ENCODE measurements at places on chromosomes 4 and X.

DNA sequence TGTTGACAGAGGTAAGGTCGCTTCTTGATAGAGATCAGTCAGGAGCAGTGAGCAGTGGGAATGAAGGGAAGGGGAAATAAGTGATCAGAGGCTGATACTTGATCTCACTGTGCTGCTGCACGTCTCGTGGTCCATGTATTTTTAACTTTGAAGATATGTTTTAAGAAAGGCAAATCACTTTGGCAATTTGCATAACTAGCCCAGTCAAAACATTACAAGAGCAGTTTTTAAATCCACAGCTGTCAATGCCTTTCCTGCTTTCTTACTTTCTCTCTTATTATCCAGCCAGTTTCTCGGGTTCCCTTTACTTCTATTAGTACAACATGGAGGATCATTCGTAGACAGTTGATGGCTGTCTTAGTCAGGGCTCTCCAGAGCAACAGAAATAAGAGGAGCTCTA lies 472.8 kb downstream of the TMA16 start:
- DNase-seq: no peak

- no peak for DNase-seq
These were observed 187.3 kb upstream of the PACRGL start for GRCh38 chr4:20512985-20513384.

DNA sequence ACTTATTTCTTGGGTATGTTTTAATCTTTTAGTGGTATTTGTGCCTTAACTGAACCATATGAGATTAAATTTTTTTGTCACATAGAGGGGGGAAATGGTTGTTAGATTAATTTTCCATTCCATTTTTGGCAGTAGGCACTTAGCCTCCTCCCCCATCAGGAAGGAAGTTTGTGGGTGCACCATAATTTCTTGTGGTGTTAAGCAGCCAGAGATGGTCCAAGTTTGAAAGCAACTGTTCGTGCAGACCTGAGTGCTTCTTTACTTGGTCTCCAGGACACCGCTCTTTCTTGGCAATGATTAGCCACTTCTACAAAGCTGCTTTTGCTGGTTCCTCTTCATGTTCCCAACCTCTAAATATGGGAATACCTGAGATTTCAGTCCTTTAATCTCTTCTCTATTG lies 92.7 kb upstream of the RPL34 start:
- peak; percentile 18 for DNase-seq

- no peak for DNase-seq
These were observed 20.5 kb downstream of the ANOS1 start for GRCh38 chrX:8711401-8711800.

DNA sequence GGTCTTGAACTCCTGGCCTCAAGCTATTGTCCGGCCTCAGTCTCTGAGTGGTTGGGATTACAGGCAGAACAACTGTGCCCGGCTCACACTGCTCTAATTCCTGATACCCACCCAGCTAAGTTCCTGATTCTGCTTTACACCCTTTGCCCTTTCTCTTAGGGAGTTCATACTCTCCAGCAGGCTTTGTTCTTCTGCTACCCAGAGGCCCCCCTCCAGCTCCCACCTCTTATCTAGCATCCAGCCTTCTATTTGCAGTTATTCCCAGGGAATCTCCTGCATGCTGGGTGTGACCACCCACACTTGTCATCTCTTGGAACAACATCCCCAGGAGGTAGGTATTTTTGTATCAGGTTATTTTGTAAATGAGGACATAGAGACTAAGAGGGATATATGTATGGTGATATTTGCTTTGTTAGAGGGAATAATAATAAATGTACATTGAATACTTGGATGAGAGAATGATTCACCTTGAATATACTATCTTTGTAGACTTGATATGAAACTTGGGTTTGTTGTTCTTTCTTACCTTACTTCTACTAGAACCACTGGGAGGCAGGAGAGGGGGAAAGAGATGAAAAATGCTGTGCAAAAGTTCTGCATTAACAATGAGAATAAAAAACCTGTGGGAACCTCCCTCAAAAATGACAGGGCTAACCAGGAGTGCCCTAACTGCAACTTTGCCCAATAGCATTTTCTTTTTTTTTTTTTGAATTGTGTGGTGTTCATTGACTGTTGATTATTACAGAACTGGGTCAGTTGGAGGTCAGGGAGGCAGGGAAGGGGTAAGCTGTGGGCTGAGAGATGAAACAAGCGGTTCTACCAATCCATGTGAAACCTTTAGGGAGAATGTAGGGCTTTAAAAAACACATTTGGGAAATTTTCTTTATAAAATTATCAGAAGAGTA lies 157.4 kb downstream of the SPRY1 start:
- DNase-seq: no peak

- no peak for DNase-seq
These were observed 493.4 kb downstream of the IQCM start for GRCh38 chr4:149322203-149322602.

- no peak for DNase-seq
These were observed 82.5 kb downstream of the ARHGAP10 start for GRCh38 chr4:147814376-147814775.

DNA sequence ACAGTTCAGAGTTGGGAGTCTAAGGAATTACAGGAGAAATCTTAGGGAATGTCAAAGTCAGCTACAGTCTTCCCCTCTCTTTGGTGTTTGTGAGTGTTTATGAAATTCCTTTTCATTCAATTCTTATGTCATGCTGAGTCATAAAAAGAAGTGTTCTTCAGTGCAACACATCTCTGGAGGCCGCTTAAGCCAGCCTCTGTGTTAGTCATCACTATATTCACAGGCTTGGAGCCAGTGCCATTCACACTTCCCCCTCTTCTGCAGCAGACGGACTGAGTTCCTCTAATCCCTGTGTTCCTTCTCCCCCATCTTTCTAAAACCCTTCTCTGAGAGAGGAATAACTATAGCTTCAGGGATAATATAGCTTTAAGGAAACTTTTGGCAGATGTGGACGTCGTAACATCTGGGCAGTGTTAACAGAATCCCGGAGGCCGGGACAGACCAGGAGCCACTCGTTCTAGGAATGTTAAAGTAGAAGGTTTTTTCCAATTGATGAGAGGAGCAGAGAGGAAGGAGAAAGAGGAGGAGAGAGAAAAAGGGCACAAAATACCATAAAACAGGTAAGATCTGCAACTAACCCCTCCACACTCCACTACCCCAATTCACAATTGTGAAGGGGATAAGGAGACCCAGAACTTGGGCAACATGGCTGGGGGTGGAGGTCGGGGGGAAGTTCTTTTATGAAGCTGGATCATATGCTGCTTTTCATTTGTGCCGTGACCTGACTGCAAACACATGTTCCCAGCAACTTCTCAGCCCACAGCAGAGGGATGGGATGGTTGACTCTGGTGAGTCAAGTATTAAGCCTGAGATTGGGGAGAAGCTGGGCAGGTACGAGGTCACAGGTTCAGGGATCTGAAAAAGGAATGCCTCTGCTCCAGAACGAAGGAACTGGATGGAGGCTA lies at the start of gene SRPX2:
Gene SRPX2, plus strand, starts transcription at position 244 of the 905 bp plus-strand sequence. CDS start 2,124 bp downstream, outside the sequence.
- DNase-seq: peak; percentile 5

GRCh38 chrX:2732076-2732475 lies 19.8 kb upstream of the XG start:
- no peak for DNase-seq

DNA sequence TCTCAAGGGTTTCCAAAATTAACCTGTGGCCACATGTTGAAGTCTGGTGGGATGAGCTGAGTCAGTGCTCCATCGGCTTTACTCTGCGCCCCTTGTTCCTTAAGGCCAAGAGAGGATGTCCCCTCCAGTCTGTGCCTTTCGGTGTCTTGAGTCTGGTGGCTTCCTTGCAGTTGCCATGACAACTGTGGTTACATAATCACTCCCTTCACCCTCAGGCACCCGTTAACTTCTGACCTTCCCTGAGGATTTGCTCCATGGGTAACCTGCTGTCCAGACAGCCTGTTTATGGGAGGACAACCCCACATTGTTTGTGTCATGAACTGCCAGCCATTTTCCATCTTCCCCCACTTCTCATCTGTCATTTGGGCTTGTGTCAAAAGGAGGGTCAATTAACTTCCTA lies 401.1 kb upstream of the LCORL start:
- no peak for DNase-seq

- DNase-seq: no peak
These were observed 349.1 kb upstream of the DDX53 start for GRCh38 chrX:22650691-22651090.

GRCh38 chrX:150854856-150855255 lies 43.6 kb downstream of the CD99L2 start:
- DNase-seq: no peak

GRCh38 chr4:168138143-168138542 lies 45.8 kb downstream of the ANXA10 start:
- no peak for DNase-seq

DNA sequence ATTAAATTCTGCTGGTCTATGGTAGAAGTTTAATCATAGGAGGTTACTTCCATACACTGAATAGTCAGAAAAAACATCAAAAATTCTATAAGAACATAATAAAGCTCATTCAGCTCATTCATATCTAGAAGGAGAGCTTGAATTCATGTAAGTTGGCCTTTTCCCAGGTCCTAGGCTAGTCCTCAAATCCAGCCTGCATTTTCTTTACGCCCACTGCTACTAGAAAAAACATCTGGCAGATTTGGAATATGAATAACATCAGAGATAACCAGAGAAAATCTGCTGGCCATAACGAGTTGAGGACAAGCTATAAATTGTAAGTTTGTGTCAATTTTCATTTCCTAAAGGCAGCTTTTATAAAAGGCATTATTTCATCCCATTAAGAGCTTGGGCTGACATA lies 95.5 kb downstream of the MXRA5 start:
- no peak for DNase-seq

DNA sequence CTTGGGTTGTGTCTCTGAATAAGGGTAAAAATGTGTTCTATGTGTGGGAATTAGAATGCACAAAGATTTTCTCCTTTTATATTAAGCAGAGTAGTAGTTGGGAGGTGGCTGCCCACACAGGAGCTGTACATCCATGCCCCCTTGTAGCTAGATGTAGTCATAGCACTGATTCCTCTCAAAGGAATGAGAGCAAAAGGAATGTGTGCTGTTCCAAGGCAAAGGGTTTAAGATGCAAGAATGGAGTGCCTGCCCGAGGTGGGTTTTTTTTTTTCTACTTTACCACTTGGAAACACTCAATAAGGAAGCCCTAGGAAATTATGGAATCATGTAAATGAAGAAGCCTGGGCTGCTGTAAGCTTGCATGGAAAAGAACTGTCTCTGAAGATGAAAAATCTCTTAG lies 2183.2 kb upstream of the AGA start:
- DNase-seq: no peak

- DNase-seq: no peak
These were observed 351.2 kb upstream of the PCDH10 start for GRCh38 chr4:132797856-132798255.

DNA sequence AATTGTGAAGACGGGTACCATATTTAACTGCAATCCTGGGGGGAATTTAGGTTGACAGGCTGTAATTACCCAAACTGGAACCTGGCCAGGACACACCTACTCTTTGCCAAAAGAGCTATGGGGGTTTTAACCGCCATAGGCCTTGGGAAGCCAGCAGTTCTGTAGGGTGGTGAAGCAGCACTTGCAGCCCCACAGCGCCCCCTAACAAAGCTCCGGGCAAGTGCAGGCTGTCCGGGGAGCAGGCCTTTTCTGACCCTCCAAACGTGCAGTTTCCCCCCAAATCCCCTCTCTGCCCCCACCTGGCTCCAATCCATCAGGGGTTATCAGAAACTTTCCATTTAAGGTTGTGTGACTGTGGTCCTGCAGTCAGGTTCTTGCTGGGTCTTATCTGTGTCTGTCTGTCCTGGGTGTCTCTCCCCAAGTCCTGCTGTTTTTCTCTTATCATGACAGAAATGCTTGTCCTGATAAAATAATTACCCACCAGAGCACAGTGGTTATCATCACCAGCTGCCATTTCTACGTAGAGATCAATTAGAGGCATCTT lies 350.9 kb downstream of the MID1IP1 start:
- DNase-seq: peak; percentile 70

GRCh38 chrX:18701621-18702361 lies 5.7 kb upstream of the PPEF1 start:
- no peak for DNase-seq

GRCh38 chr4:173932701-173933100 lies 350.8 kb downstream of the FBXO8 start:
- no peak for DNase-seq

- no peak for DNase-seq
These were observed 38.0 kb downstream of the IL1RAPL1 start for GRCh38 chrX:28625223-28625622.

GRCh38 chr4:176001151-176002006 lies 64.3 kb upstream of the WDR17 start:
- DNase-seq: peak; percentile 5

- no peak for DNase-seq
These were observed 282.0 kb downstream of the ARHGAP24 start for GRCh38 chr4:85756938-85757337.

DNA sequence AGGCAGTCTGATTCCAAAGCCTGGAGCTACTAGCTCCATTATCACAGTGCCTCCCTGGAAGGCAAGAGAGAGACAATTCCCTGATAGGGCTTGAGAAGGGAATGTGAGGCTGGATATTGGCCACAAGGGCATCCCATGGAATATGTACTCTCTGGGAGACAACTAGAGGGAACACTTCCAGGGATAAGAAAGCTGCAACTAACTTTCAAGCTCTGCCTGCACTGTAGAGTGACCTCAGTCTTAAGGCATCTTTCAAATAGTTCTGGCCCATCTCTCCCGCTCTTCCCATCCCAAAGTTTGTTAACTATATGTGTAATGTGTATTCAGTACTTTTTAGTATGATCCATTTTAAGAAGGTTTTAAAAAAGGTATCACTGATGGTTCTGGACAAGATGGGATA lies 13.1 kb upstream of the RNF212 start:
- DNase-seq: no peak

GRCh38 chrX:111465669-111466068 lies 45.8 kb upstream of the SERTM2 start:
- no peak for DNase-seq

DNA sequence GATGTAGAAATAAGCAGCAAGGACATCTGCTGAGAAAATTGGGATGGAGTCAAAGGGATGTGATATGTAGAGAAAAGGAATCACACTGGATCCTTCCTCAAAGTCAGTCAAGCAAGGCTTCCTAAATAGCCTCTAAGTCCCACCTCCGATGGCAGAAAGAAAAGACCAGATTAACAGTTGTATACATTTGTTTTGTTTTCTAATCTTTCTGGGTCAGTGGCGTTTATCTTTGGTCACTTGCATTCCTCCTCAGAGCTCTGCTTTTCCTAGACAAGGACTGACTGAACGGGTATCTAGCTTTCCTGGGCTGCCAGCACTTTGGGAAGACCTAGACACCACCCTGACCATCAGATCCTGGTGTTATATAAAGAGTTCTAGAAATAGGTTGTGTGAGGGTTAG lies 23.2 kb downstream of the PACRGL start:
- DNase-seq: no peak

GRCh38 chr4:99593781-99594641 lies 19.4 kb downstream of the MTTP start:
- DNase-seq: no peak
